ENCODE measurements at places on chromosomes 1 and 21. TPM values are rescaled to one million over a fixed set of nuclear protein-coding genes. Genes with fewer than 3 reads are reported as not detected.

The MYCBP gene
- 2.0 TPM for total RNA-seq

- DNase-seq, result no peak
Observed at GRCh38 chr1:211828584-211829342, 1.8 kb downstream of the LPGAT1 start.

The IVL gene
- not detected for total RNA-seq

DNA sequence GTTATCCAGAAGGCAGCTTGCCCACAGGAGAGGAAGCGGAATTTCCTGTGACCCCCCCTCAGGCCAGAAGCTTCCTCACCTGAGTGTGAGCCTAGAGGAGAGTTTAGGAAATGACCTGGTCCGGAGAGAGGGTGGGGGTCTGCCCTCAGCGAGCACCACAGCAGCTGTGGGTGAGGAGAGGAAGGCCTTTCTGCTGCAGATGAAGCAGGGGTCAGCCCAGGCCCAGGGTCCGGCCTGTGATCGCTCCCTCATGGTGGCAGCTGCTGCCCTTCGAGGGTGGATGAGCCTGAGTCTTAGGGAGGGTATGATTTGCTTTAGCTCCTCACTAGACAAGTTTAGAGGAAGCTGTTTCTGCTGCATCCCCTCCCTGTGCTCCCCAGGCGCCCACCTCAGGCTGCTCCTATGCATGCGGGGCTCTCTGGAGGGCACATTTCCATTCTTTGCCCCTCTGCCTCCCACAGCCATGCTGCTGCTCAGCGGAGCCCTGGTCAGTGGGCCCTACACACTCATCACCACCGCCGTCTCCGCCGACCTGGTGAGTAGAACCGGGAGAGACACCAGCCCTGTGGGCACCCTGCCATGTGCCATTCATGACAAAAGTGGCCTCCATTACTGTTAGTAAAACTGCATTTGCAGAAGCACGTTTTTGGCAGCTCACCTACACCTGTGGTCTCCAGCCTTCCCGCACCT lies 53.0 kb downstream of the SLC37A1 start:
- DNase-seq, result no peak

The KLHDC8A gene
- not detected for total RNA-seq

DNA sequence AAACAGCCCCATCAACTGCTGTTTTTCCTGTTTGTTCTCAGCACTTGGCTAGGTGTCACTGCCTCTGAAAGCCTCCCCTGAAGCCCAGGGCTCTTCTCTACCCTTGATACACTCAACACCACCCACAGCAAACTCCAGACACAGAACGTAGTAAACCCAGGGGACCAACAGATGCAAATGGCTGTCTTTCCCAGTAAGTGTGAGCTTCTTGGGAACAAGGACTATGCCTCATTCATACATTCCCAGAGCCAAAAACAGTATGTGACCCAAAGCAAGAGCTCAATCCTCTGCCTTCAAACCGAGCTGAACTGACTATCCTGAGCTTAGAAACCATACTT lies 4.4 kb downstream of the LBR start:
- DNase-seq, result no peak

The LINGO4 gene
- 0.22 TPM for total RNA-seq

GRCh38 chr1:115463347-115463746 lies 125.3 kb upstream of the NGF start:
- no peak for DNase-seq

The LRRC8B gene
- 14.5 TPM for total RNA-seq

The KCNT2 gene
- not detected for total RNA-seq
